ENCODE measurements at places on chromosomes 7 and 10.
A peak's percentile ranks its signal among the peaks of the same experiment; 100 is the strongest.

GRCh38 chr10:129843131-129843541 is 120.9 kb downstream of the EBF3 start:
- DNase-seq, result no peak

GRCh38 chr7:157797361-157797760 is 460.6 kb downstream of the DNAJB6 start:
- no peak for DNase-seq

DNA sequence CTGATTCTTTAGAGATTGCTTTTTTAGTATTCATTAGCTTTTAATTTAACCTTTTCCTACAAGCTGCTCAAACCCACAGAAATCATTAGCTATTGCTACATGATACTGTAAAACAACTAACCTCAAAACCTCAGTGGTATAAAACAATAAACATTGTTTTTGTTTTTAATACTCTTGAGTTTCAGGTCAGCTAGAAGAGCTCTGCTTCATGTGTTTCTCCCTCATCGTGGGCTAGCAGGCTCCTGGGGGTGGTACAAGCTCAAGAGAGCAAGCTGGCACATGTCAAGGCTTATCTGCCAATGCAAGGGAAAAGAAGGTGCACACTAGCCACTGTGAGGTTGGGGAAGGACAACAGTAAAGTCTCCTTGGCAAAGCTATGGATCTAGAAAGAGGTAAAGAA is 232.9 kb upstream of the PHF14 start:
- no peak for DNase-seq

DNA sequence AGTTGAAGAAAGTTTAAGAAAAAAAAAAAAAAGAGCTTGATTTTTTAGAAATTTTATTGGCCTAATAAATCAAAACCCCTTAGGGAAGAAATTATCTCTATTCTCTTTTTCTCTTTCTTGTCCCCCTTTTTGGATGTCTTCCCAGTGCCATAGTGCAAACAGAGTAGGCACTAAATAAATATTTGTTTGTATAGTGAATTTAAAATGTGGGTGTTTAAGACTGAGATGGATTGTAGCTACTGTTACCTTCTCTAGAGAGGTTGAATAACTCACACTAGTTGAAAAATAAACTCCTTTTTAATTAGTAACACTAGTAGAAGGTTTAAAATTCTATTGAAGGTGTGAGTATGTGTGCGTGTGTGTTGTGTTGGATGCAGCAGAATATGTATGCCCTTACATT is 783.8 kb downstream of the NXPH1 start:
- DNase-seq, result no peak

GRCh38 chr7:8442051-8442813 is 8.8 kb downstream of the NXPH1 start:
- no peak for DNase-seq

GRCh38 chr10:105149371-105149891 is 508.3 kb downstream of the SORCS3 start:
- peak; percentile 55 for DNase-seq

DNA sequence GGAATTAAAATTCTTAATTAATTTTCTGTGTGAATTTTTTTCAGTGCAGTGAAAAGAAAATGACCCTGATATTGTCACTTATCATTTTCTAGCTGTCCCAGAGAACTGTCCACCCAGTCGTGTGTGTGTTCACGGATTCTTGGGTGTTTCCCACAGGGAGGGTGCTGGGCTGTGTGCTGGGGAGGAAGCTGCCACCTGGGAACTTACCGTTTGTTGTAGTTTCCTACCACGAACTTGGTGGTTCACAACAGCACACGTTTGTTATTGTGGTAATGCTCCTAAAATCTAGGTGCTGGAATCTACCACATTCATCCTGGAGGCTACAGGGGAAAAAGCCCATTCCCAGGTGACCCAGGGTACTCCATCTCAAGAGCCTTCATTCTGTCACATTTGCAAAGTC is 276.1 kb downstream of the GLRX3 start:
- DNase-seq, result no peak

- DNase-seq, result peak; percentile 74
Observed at GRCh38 chr7:27107391-27108381, 5.2 kb upstream of the HOXA2 start.

DNA sequence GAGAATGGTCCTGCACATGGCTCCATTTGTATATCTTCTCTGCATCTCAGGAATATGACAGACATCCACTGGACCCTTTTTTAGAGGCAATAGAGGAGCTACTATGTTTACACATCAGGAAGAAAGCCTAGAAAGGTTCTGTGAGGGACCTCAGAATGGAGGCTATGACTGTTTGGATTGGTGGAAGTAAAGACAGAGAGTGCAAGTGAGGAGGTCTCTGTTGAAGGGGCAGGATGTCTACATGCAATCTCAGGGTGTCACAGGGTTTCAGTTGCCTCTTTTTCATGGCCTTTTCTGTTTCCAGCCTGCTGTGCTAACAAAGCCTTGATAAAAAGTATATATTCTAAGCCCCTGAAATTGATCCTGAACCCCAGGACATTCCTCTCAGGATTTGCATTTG is 9.7 kb upstream of the GIMAP6 start:
- no peak for DNase-seq

DNA sequence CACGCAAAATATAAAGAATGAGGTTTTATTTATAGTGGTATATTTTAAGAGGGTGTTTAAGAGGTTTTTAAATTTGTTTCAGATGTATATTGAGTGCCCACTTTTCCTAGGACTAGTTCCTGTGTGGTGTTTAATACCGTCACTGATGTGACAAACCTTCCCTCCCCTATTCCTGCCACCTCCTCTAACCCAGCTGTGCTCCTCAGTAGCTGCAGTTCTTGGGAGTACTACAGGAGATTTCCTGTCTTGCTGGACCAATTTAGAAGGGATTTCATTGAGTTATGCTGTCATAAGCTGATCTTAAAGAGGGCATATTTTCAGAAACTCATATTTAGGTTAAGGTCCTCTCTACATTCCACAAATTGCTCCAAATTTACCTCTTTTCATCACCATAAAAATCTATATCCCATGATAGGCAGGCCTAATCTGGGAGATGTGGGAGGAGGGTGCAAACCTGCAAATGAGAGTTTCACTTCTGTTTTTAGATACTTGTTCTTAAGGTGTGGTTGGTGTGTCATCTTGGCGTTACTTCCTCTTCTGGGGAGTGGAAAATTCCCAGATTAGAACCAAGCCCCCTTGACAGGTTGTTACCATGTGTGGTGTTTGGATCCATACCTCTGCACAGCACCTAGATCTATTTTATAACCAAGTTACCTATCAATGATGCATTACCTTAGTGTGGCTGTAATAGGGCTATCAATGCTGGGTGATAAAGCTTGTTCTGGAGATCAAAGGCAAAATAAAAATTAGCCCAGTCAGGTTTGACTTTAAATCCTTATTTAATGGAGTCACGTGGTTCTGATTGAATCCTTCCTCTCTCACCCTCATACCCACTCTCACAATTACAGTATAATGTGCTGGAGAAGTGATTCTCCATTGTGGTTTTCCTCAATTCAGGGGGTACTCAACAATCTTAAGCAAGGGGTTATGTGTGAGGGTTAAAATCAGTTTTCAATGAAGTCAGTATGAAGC is 141.1 kb downstream of the CDK14 start:
- DNase-seq, result no peak

DNA sequence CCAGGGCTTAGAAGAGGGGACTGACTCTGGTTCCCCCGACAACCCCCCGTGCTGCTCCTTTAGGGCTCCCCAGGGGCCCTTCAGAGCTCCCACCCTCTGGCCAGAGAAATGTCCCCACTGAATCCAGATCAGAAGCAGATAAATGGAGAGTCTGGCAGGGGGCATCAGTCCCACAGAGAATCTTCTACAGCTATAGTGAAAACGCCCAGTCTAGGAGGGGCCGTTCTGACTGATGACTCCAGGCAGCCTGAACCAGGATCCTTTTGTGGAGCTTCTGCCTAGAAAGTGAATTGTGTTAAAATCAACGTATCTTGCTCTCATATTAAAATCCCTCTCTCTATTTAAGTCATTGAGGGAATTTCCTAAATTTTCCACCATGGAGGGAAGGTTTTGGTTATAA is 471.4 kb downstream of the LRMDA start:
- DNase-seq, result no peak

DNA sequence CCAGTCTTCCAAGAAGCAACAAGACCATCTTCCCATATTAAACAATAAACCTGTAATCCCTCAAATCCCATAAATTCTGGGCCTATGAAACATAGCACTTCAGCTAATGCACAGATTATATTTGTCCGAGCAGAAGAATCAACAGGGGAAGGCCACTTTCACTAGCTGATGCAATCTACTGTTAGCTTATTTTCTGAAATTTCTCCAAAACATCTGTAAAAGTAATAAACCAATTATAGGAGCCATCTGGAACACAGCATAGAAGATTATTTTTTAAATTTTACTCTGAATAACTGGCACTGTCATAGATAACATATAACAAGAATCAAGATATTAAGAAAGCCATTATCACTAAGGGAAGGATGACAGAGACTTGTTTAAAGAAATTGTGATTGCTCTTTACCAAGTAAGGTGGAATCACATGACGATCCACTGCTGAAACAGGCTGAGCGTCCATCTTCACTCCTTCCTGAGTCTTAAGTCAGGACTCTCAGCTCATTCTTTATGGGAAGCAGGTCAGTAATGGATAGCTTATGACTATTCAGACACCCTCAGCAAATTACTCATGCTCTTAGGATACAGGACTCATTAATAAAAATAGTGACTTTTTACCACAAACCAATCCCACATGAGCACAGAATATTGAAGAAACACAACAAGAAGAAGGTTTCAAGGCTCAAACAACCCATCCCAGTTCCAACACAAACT is 719.5 kb downstream of the XPNPEP1 start:
- DNase-seq, result no peak

DNA sequence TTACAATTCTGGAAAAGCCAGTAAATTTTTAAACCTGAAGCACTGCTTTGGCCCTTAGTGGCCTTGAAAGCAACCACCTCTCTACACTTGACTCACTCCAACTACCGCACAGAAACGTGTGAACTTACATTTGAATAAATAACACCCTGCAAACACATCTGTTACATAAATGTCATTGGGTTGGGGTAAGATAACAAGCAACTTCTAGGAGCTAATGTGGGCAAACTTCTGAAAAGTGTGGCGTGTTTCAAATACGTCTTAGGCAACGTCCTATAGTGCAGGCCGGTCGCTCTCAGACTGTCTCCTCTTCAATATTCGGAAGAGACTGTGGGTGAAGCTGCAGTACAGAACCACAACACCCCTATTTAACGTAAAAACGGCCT is 474 bp downstream of the ORC5 start:
- peak; percentile 36 for DNase-seq

- no peak for DNase-seq
Observed at GRCh38 chr10:7576340-7576739, 90.4 kb downstream of the ITIH5 start.

- DNase-seq, result no peak
Observed at GRCh38 chr7:30162133-30162532, 27.3 kb downstream of the MTURN start.

DNA sequence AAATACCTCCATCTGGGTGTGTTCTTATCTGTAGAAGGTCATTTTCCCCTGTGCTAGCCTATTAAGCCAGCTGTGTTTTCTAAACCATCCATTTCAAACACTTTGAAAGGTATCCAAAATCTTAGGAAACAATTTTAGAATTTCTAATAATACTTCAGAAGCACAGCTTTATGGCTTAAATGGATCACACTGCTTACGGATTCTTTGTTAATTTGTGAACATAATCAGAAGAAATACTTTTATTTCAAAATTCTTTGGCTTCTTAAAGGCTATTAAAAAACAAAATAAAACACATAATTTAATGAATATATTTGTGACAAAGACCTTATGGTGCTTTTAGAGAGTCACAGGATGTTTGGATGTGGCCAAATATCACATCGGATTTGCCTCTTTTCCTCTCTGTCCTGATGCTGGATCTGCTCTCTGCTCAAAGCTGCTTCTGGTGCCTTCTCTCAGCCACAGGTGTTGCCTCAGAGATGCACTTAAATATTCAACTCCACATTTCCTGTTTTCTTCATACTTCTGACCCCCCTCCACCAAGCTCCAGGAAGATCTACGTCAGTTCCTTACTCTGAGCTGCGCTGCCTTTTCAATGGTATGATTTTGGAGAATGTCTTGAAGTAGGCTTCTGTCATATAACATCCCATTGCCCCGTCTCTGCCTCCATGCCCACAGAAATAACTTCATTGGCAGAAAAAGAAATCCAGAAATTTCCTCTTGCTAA is 230.6 kb downstream of the MLLT10 start:
- no peak for DNase-seq

DNA sequence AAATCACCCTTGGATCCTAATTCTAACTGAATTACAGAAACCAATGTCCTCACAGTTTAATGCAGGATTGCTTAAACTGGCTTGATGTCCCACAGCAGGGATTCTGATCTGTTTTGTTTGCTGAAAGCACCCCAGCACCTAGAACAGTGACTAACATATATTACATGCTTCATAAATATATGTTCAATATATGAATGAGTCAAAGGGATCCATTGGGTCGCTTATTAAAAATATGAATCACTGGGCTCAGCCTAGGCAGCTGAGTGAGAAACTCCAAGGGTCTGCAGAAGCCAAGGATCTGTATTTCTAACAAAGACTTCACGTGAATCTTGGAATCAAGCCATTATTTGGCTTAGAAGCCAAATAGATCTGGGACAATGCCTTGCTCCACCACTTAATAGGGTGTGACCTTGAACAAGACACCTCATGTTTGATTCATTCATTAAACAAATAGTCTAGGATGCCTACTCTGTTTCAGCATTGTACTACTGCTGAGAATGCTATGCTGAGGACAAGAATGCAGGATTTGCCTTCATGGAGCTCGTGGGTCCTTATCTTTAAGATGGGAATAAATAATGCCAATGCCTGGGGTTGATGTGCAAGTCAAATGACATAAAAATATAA is 103.4 kb upstream of the DLX6 start:
- no peak for DNase-seq

GRCh38 chr10:3735175-3735574 is 49.8 kb downstream of the KLF6 start:
- no peak for DNase-seq

GRCh38 chr7:30817371-30817767 is 46.2 kb downstream of the MINDY4 start:
- no peak for DNase-seq

- DNase-seq, result no peak
Observed at GRCh38 chr10:103467406-103467805, 8.7 kb upstream of the CALHM1 start.

DNA sequence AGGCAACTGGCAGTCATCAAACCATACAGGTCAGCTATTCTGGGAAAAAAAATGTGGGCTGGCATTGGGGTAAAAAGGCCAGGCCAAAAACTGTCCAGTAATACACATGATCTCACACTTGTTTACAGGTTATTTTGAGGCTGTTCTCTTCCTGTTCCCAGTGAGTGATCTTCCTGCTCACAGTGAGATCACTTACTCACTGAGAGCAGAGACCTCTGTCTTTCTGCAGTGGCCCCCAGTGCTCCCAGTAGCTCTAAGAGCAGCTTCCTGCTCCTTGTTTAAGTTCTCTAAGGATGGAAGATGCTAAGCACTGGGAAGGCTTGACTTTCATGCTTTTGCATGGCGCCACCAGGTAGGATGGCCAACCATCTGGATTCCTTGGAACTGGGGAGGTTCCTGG is 93.5 kb upstream of the KIAA1217 start:
- no peak for DNase-seq

- no peak for DNase-seq
Observed at GRCh38 chr7:66845379-66846095, 75.5 kb upstream of the TMEM248 start.
